ENCODE measurements at places on chromosomes 1 and 21.

- no peak for DNase-seq
These were observed 49.7 kb downstream of the DMAP1 start for GRCh38 chr1:44262816-44263567.

DNA sequence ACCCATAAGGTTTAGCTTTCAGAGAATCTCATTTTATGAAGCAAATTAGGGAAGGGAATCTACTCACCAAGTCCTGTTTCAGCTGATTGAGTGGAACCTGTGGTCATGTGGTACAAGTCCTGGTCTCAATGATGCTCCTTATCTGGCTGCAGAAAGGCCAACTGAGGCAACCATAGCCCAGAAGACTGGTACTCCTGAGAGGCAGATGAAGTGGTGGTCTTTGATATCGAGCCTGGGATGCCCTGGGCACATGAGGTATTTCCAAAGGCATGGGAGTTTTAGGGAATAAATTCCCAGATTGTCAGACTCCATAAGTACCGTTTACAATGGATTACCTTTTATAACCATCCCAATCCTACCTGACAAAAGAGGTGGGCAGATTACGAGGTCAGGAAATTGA lies 3.3 kb downstream of the MX1 start:
- DNase-seq: no peak

DNA sequence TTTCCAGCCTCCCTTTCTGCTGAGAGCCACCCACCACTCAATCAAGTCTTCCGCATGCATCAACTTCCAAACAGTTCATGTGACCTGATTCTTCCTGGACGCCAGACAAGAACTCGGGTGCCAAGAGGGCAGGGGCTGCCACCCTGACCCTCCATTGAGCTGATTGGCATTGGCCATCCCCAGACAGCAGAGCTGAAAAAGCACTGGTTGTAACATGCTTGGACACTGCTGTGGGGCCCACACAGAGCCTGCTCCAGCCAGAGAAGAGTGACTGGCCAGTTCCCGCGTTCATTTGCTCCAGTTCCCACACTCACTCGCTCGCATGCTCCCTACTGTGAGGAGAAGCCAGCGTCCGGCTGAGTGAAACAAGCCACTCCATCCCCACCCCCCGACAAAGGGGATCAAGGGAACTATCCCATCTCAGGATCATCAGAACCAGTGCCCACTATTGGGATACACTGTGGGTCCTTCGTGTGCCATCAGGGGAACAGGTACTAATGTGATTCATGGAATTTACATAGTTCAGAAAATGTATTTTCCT lies 420.3 kb downstream of the NPHP4 start:
- no peak for DNase-seq

DNA sequence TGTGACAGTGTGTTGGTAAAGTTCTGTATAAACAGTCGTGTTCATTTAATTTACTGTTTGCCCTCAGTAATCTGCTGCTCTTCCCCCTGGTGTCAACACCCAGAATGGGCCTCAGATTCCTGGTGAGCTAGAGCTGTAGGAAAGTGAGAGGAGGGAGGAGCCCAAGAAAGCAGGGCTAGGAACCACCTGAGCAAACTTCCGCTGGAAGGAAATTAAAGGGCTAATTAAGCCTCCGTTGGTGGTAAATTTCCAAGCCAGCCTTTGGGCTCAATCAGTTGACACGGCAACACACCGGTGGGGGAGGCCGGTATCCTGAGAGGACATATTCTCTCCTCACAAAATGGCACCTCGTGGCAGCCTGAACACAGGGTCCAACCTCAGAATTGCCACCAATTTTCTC lies 32.9 kb downstream of the RAB3B start:
- no peak for DNase-seq

DNA sequence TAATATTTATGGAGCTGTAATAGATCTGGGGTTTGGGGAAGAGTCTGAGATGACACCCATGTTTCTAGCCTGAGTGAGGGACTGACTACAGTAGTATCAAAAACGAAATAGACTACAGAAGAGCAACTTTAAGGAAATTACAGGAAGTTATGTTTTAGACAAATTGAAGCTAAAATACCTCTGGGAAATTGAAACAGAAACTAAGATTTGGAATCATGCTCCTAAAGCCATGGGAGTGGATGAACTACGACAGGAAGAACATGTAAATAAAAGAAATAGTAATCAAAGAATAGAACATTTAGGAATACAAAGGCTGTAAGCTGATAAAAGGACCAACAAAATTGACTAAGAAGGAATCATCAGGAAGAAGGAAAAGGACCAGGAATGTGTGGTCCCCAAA lies 68.9 kb downstream of the KIAA0319L start:
- DNase-seq: no peak

- no peak for DNase-seq
These were observed 140.7 kb upstream of the FAM78B start for GRCh38 chr1:166307261-166308188.

- DNase-seq: no peak
These were observed 8.4 kb upstream of the DDAH1 start for GRCh38 chr1:85473390-85473789.

DNA sequence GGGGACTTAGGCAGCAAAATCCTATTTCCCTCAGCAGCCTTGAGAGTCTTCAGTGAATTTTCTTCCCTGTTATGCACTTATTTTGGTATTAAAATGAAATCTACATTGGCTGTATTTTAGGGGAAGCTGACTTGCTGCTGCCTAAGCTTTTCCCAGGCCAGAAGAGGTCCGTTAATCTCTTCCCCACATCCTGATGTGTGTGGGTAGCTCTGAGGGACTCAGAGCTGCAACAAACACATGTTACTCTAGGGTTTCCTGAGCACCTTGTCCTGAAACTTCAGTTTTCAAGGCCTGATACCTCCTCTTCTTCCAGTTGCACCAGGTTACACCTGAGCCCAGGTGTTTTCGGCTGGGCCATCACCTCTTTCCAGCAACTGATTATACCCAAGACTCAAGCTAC lies 51.5 kb downstream of the SYT6 start:
- DNase-seq: no peak

GRCh38 chr1:3070644-3071564 lies 1.9 kb downstream of the PRDM16 start:
- DNase-seq: no peak

DNA sequence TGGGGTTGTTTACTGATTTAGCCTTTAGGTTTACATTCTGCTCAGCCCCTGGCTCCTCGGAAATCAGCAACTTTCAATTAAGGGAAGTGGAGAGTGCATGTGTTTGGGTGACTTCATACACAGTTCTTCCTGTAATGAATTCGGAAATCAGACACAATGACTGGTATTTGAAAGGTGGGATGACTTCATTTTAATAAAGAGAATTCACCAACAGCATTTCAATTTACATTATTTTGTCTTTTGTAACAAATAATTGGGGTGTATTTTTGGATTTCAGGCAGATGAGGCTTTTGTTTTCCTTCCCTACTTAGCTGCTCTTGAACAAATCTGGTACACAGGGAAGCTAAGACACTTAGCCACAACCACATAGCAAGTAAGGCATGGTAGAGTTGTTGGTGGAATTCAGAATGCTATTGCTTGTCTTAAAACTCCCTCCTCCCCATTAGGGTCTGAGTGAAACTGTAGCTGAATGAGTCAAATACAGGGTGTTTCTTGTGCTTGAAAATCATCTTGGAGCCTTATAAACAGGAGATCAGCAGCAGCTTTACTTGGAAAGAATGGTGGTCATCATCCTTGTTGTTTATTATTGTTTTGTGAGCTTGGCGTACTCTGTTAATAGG lies 917 bp downstream of the STX12 start:
- DNase-seq: peak; percentile 17

DNA sequence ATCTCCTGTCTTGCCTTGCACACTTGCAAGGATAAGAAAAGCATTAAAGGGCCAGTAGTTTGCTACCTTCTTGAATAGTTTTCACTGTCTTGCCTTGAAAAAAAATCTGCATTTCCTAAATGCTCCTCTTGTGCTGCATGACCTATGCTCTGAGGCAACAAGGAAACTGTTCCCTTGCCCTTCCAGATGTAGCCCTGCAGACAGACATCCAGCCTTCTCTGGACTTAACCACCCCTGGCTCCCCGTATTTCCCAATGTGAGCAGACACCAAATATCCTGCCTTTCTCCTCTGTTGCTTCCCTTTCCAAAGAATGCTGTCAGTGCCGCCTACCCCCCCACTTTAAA lies 177.6 kb downstream of the GABPA start:
- DNase-seq: no peak

GRCh38 chr1:153617663-153618062 lies 1.5 kb upstream of the S100A14 start:
- peak; percentile 91 for DNase-seq

- DNase-seq: no peak
These were observed 13.3 kb downstream of the PTP4A2 start for GRCh38 chr1:31924839-31925238.

DNA sequence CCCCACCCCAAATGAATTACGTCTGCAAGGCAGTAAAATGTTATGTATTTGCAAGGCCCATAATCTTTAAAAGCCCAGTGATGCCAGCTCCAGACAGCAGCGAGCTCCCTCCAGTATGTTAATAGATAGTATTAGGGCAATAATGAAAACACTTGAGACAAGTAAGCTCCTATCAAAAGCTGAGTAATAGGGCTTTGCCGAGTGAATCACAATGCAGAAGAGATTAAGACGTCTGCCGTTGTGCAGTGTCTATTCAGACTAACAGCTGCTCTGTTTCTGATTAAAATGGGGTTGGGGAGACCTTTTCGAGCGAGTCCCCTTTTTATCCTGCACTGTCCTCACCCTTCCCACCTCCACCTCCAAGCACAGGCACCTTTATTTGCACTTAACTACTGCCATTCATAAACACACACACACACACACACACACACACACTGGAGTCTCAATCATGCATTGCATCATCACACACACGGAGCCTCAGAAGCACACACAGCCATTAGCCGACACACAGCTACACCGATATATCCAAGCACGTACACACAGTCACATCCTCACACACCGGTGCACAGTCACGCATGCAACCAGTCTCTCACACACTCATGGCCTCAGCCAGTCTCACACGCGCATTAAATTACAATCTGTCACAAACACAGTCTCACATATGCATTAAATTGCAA lies 46.0 kb upstream of the FOXO6 start:
- peak; percentile 23 for DNase-seq

GRCh38 chr1:172325531-172325930 lies 95.0 kb upstream of the C1orf105 start:
- no peak for DNase-seq

- peak; percentile 55 for DNase-seq
These were observed 37.5 kb upstream of the ARF1 start for GRCh38 chr1:228044961-228045360.

DNA sequence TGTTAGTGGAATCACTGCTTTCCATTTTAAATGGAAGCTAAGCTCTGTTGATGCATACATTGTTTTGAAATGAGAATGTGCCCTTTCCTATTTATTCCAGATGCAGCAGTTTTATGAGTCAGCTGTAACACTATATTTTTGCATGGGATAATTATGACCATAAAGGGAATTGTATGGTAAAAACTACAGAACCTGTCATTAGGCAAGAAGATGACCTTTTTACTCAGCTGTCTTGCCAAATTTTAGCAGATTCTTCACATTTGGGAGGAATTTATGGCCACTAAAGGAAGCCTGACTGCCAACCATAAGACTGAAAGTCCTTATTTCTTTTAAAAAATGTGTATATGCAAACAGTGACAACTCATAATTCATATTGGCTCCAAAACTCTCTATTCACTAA lies 356.3 kb upstream of the PRMT6 start:
- DNase-seq: peak; percentile 19

DNA sequence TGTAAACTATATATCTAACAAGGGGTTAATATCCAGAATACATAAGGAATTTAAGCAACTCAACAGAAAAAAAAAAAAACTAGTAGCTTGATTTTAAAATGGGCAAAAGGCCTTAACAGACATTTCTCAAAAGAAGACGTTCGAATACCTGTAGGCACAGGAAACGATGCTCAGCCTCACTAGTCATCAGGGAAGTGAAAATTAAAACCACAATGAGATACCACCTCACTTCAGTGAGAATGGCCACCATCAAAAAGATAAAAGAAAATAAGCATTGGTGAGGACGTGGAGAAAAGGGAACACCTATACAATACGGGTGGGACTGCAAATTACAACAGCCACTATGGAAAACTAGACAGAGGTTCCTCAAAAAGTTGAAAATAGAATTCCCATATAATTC lies 37.3 kb downstream of the NPHP4 start:
- DNase-seq: no peak

DNA sequence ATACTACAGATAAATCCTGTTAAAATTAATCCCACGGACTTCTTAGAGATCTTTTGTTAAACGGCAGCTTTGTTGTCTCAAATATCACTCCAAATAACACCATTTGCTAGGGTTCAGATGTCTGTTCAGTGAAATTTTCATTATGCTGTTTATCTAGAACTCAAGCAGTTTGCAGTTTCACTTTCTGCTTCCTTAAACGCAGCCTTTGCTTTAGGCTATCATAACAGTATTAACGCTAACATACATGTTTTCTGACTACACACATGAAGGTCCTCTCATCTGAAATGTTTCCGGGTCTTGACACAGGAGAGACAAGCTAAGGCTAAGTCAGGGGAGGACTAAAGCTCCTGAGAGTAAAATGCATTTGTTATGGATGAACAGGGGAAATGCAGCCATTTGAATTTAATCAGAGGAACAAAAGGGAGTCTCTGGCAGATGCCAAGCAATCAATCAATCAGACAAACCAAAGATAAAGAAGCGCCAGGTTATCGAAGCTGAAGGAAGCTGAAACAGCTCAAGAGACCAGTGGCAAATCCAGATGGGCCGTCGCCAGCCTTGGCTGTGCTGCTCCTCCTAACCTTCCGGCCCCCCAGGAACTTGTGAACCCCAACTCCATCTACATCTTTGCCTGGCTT lies 16.9 kb downstream of the CCSAP start:
- no peak for DNase-seq

GRCh38 chr1:196598942-196599748 lies 9.1 kb downstream of the KCNT2 start:
- no peak for DNase-seq

DNA sequence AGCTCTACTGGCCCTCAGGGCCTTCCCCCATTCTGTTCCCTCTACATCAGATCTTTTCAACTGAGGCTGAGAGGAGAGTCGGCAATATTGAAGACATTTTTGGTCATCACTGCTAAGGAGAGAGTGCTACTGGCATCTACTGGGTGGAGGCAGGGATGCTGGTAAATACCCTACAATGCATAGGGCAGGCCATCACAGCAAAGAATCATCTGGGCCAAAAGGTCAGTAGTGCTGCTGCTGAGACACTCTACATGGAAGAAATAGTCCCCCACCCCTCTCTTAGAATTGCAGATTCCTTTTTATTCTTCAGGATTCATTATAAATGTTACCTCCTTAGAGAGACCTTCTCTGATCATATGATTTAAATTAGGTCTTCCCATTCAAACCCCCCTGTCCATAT lies 94.3 kb downstream of the JAK1 start:
- no peak for DNase-seq

- DNase-seq: no peak
These were observed 3.5 kb upstream of the LGR6 start for GRCh38 chr1:202189918-202190715.

DNA sequence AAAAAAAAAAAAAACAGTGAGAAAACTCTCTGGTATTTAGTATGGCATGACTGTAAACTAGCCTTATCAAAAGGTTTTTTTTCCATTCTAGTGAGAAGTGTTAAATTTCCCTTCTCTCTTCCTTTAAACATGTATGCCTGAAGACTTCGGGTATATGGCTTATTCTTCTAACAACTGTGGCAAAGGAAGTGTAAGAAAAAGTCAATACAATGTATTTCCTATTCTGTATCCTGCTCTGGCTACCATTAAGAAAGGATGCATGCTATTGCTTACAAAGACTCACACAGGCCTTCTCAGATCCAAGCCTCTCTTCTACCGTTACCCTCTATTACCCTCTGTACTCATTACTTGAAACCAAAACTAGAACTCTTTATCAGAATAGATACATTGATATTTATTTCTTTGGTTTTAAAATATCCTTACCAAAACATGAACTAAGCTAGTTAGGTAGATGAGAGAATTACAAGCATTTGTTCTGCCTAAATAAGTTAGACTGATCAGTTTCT lies 8.4 kb downstream of the CEPT1 start:
- DNase-seq: no peak

Measured in AG20443 (cell line).